ENCODE measurements at places on chromosomes 2 and 18. TPM values are rescaled to one million over a fixed set of nuclear protein-coding genes. Genes with fewer than 3 reads are reported as not detected.

Gene PSD4
- 4.3 TPM for total RNA-seq

GRCh38 chr2:9029721-9030120 is 26.2 kb upstream of the MBOAT2 start:
- no peak for DNase-seq

DNA sequence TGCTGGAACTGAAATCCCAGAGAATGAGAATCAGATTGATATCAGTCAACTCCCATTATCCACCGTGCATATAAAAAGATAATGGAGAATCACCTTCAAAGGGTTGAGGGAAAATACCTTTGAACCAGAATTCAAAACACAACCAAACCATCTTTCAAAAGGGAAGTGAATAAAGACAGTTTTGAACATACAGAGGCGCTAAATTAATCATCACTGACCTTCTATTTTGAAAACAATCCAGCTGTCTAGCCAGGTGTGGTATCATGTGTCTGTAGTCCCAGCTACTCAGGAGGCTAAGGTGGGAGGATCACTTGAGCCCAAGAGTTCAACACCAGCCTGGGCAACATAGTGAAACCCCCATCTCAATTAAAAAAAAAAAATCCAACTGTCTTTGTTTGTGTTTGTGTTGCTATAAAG is 63.6 kb downstream of the TRABD2A start:
- no peak for DNase-seq

GRCh38 chr2:219230059-219230540 is 494 bp downstream of the ANKZF1 start:
- no peak for DNase-seq

GRCh38 chr2:69436596-69436937 is 668 bp downstream of the NFU1 start:
- no peak for DNase-seq
